HS-27A (cell line): ENCODE measurements at places on chromosomes 2 and 18.

DNA sequence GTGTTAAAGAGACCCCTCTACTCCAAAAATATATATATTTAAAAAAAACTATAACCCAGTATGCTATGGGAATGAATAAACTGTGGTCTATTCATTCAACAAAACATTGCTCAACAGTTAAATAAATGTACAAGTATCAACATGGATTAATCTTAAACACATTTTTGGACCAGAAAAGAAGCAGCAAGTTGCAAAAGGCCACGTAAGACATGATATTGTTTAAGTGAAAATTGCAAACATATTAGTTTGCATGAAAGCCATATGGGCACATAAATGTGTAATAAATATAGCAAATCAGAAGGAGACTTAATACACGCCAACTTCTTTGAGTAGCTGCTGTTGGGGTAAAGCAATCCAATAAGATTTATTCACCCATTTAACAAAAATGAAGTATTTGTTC is 321.5 kb downstream of the FBXO15 start:
- DNase-seq = no peak

DNA sequence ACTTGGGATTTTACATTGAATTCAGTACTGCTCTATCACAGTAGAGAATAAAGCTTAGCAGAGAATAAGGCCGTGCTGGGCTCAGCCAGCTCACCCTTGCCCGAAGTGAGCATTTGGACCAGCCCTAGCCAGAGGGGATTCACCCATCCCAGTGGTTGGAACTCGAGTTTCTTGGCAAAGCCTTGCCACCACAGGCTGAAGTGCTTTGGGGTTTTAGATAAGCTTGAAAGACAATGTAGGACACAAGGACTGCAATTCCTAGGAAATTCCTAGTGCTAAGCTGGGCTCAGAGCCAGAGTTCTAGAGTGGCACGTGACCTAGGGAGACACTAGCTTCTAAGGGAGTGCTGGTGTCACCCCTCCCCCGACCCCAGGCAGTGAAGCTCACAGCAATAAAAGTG is 28.0 kb downstream of the SERPINB11 start:
- no peak for DNase-seq

- DNase-seq = no peak
Observed at GRCh38 chr2:43314299-43314927, 88.0 kb upstream of the ZFP36L2 start.

DNA sequence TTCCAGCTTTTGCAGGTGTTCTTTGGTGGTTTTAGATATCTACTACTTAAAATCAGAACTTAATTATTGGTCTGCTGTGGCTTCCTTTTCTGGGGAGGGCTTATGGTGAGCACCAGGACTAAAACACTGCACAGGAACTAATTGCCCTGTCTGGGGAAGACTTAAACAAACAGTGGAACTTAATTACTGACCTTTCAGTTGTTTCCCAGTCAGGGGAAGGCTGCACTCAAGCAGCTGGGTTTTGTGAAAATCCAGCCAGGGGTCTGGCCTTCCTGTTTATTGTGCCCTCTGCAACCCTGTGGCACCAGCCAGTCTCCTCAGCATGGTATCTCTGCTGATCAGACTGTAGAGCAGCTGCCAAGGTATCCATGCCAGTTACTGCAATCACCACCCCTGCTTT is 398.2 kb downstream of the ADCYAP1 start:
- DNase-seq = no peak

DNA sequence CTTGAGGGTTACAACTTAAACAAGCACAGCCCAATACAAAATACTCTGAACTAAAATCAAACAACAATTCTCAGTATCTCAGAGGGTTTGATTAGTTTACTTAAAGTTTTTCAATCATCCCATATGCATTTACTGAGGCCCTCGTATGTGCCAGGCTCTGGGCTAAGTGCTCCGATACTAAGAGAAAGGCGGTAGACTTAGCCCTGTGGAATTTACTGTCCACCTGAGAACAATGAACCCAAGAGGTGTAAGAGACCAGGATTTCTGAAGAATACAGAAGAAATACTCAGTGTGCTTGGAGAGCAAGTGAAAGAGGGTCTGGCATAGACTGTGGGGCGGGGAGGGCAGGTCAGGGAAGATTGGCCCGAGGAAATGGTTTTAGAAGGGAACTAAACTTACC is 25.1 kb upstream of the SCYGR1 start:
- DNase-seq = no peak

DNA sequence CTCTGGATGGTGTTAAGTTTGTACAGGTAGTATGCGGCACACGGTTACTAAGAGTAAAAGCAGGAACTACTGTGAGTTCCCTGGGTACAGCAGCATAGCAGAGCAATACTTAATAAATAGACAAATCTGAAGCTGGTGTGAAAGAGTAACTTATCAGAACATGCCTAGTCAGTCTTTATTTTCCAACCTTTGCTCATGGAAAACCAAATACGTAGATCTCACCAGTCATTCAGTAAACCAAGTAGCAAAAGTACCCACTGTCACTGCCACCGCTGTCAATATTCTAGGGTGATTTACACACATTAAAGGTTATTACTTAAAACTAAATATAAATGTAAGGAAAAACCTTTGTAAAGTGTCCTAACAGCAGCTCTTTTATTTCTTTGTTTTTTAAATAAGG is 35.0 kb downstream of the SIGLEC15 start:
- no peak for DNase-seq

DNA sequence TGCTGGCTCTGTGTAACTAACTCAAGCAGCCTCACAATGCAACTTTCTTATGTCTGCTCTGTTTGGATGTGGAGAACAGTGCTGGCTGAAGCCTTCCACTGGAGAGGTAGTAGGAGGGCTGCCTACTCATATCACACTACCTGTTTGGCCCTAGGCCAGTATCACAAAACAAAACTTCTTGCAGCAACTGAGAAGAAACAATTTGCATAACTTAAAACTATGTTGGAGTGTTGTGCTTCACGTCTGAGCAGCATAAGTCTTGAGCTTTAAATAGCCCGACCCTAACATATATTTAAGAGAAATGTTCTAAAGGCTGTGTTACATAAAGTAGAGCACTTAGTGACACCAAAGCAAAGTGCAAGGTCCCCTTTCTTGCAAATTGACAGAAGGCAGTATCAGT is 204.9 kb upstream of the ACVR2A start:
- no peak for DNase-seq
